ENCODE measurements at places on chromosomes 12 and 14.

GRCh38 chr12:39429809-39430208 lies 13.1 kb downstream of the KIF21A start:
- DNase-seq, result no peak

- no peak for DNase-seq
These were observed 70.3 kb upstream of the DBX2 start for GRCh38 chr12:45121224-45121623.

- DNase-seq, result no peak
These were observed 150.3 kb upstream of the PTPRQ start for GRCh38 chr12:80293759-80294158.

DNA sequence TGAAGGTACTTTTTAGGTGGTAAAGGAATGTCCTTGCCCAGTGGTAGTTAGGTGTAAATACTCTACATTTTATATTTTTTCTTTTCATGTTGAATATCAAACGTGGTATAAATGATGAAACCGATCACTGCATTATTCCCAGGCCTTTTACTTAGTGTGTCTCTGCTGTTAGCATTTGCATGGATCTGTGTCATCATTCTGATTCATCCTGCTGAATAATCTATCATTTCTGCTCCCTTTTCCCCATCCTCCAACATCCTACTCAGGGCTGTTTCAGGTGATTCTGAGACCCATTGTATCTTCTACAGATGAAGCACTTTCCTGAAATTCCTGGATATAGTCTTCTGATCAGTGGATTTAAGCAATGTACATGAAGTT lies 61.0 kb upstream of the PTHLH start:
- no peak for DNase-seq
